ENCODE measurements at places on chromosomes 1 and 21.

- no peak for DNase-seq
Measured at GRCh38 chr1:81420760-81421159, 380.0 kb upstream of the ADGRL2 start.

GRCh38 chr21:32499249-32500055, 85.9 kb downstream of the TCP10L start:
- DNase-seq, result no peak

- DNase-seq, result no peak
Measured at GRCh38 chr21:35410123-35410522, 361.0 kb upstream of the RUNX1 start.

DNA sequence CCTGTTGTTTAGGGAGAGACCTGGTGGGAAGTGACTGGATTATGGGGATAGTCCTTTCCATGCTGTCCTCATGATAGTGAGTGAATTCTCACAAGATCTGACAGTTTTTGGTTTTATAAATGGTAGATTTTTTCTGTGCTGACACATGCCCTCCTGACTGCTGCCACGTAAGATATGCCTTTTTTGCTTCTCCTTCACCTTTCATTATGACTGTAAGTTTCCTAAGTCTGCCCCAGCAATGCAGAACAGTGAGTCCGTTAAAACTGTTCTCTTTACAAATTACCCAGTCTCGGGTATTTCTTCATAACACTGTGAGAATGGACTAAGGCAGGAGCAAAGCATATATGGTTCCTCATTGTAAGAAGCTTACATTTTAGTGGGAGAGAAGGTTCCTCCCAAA, 1727.2 kb downstream of the NCAM2 start:
- no peak for DNase-seq

DNA sequence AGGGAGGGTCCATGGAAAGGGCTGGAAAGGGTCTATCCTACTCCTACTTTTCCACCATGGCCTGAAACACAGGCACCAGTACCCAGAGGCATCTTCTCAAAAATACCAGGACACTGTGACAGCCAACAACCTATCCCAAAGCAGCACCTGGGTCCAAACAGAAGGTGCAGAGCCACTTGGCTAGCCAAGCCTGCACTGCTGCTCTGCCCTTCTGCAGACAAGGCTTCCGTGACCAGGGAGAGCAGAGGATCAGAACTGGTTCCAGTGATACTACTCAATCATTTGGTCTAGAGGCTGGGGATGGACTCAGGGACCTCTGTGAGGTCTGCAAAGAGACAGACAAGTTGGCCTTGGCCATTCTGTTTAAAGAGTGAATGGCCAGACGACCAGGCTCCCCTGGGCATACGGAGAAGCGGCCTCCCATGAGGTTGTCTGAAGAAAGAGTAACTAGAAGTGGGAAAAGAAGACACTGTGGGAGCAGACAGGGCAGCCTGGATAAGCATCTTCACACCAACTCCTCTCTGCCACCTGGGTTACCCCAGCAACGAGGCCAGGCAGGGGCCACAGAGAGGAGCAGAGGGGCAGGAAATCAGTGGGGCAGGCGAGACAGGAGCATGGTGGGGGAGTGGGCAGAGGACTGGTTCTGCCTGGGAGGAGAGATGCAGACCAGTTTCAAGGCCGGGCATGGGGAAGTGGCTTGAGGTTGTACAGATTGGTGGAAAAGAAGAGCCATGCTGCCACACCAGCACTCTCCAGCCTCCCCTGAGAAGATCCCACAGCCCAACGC, 5.7 kb downstream of the KCNN3 start:
- DNase-seq, result no peak

DNA sequence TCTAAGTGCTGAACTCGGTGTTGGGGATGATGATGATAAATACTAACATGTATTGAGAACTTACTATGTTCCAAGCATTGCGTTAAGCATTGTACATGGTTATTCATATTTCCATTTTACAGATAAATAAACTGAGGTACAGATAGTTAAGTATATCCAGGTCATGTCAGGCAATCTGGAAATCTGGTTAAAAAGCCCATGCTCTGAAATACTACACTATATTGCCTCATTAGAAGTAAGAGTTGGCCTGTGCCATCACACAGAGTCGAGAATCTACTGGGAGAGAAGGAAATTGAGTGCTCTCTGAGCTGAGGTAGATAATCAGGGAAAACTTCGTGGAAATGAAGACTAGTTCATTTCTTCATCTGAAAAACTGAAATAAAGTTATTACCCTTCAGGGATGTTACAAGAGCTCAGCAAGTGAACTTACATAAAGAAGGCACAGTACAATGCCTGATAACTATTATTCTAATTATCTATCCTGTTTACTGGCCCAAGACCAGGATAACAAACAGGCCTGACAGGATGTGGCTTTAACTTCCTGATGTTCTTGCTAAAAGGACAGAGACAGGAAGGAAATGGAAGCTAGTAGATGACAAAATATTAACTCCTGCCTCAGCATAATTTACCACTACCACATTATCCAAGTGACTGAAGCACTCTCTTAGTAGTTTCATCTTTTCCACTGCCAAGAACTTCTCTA, 85.6 kb downstream of the EPS15 start:
- no peak for DNase-seq

DNA sequence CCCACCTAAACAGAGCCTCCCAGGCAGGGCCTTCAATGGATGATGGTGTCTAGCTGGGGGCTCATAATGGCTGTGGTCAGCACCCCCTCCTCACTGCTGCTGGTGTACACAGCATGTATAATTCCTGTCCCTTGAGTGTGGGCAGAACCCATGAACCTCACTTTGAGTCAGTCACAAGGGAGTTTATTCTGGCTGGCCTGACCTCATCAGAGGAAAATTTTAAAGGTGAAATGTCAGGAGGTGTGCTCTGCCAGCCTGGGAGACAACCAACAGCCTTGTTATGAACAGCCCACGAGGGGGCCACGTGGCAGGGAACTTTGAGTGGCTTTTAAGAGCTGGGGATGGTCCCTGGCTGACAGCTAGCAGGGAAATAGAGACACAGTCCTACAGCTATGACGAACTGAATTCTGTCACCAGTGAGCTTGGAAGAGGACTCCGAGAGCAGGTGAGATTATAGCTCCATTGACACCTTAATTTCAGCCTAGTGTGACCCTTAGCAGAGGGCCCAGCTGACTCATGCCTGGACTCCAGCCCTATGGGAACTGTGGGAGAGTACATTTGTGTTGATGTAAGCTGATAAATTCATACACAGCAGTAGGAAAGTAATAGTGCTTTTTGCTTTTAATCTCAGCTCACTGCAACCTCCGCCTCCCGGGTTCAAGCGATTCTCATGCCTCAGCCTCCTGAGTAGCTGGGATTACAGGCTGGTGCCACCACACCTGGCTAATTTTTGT, 73.5 kb upstream of the RUNX3 start:
- DNase-seq, result no peak

- DNase-seq, result no peak
Measured at GRCh38 chr1:11641776-11642305, 12.4 kb downstream of the FBXO2 start.

- no peak for DNase-seq
Measured at GRCh38 chr1:201683397-201683796, 144.5 kb downstream of the NAV1 start.

DNA sequence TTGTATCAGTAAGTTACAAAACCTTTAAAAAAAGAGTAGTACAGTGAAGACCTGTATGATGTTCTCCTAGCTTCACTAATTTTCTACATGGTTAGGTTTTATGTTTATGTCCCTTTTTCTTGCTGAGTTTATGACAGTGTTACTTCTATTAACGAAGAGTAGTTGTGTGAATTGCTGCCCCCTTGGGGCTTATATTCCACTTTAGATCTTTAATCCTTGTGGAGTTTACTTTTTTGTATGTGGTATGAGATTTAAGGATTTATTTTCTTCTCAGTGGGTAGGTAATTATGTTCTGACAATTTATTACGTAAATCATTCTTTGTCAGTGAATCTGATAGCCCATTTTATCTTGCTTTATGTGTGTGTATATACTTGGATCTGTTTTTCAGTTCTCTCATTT, 14.8 kb downstream of the KCTD3 start:
- DNase-seq, result no peak

- no peak for DNase-seq
Measured at GRCh38 chr1:60126723-60127122, 53.2 kb upstream of the C1orf87 start.

DNA sequence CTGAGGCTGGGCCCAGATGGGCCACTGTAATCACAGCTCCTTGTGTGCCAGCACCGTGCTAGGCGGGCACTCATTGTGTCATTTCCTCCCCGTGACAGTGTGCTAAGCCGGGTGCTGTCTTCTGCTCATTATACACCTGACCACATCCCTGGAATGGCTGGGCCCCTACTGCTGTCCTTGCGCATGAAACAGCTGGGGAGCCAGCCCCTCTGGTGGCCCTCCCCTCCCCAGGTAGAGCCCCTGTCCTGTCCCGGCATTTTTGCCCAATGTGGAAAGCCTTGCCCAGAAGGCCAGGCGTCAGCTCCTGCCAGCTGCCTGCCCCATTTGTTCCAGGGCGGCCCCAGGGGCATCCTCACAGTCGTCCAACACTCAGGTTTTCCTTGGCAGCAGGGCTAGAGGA, 107.4 kb upstream of the CASZ1 start:
- no peak for DNase-seq

DNA sequence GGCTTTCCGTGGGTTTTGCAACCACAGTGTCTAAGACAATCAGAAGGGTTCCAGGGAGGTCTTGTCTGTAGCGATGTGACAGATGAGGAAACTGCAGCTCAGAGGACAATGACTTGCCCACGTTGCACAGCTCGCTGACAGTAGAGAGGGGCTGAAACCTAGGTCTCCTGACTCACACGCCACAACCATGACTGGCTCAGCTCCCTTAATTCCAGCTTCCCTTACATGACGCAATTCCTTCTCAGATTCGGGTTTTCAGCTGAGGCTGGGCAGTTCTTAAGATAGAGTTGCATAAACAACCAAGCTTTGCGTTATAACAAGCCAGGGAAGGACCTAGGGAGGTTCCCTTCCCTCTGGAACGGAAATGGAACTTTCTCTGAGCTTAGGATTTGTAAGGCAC, 36.3 kb downstream of the DHCR24 start:
- DNase-seq, result no peak

DNA sequence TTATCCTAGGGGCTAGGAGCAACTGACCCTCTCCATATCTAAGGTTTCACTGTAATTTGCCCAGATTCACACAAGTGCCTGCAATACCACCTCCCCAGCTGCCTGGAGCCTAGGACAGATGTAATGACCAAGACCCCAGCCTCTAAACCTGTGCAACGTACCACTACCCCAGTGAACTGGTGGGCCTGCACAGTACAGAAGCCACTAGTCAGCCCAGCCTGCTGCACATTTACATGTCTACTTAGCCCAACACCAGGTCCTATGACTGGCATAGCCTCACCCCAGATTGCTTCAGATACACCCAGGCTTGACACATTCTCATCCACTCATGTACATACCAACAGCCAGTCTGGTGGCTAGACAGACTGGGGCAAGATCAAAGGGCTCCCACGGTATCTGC, 1336.6 kb downstream of the BRINP3 start:
- DNase-seq, result no peak

DNA sequence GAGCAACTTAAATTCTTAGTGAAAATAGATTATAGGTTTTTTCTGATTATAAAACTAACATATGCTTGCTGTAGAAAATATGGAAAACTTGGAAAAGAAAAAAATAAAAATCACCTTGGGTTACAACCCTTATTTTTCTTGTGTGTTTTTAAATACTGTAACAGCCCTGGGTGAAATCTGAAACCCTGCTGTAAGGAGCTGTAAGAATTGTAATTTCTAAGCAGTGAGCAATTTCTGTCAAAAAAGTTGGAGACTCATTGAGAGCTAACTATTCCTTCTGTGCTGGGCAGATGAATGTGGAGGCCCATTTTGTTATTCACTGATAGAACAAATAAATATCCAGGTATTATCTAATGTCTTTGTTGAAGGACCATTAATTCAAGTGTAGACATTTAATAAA, 42.6 kb downstream of the ADCY10 start:
- DNase-seq, result no peak

GRCh38 chr1:2594641-2595131, 8.1 kb downstream of the PRXL2B start:
- no peak for DNase-seq

DNA sequence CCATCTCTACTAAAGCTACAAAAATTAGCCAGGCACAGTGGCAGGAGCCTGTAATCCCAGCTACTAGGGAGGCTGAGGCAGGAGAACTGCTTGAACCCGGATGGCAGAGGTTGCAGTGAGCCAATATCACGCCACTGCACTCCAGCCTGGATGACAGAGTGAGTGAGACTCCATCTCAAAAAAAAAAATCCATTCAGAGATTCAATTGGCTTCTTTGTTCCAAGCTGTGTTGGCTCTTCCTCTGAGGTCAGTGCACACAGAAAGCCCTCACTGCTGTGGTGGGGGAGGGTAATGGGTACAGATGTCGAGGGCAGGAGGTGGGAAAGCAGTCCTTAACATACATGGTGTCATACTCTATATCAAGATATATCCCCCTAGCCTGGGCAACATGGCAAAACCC, 14.7 kb downstream of the TIE1 start:
- DNase-seq, result no peak

DNA sequence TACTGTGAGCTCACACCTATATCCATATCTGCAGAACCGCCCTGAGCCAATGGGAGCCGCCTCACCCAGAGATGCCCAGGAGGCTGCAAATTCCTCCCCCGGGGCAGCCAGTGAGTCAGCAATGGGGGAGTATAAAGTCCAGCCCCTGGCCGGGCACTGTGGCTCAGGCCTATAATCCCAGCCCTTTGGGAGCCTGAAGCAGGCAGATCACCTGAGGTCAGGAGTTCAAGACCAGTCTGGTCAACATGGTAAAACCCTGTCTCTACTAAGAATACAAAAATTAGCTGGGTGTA, 5.0 kb upstream of the CLCNKB start:
- no peak for DNase-seq

Data from SW 1271 (cell line).